ENCODE measurements at places on chromosomes 3 and 15. TPM values are rescaled to one million over a fixed set of nuclear protein-coding genes. Genes with fewer than 3 reads are reported as not detected.

DNA sequence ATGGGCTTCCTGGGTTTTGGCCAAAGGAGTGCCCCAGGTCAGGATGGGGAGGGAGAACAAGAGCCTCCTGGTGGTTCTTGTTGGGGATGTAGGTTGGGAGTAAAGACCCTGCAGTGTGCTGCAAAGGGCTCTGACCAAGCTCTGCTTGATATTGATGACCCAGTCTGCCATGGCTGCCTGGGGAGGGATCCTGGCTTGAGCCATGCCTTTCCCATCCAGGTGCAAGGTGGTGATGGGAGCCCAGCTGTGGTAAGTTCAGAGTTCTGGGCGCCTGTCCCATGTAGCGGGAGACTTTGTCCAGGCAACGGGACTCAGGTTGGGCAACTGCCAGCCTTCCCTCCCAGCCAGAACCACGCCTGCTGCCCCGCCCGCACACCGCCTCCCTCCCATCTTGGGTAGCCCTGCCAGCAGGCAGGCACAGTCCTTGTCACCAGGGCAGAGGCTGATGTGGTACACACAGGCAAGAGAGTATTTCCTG lies 2.6 kb downstream of the GNAI2 start:
- H3K27me3 ChIP-seq = no peaks in the 10 kb centered on the region
- H3K36me3 ChIP-seq = peaks cover 52% of the 10 kb centered on the region
- H3K4me1 ChIP-seq = peaks cover 63% of the 10 kb centered on the region
- peak overlapping the region; percentile 99 for H3K4me3 ChIP-seq
- peak overlapping the region; percentile 98 for H3K27ac ChIP-seq
- peak; percentile 48 for DNase-seq

Gene GOLGA8T
- not detected for total RNA-seq

DNA sequence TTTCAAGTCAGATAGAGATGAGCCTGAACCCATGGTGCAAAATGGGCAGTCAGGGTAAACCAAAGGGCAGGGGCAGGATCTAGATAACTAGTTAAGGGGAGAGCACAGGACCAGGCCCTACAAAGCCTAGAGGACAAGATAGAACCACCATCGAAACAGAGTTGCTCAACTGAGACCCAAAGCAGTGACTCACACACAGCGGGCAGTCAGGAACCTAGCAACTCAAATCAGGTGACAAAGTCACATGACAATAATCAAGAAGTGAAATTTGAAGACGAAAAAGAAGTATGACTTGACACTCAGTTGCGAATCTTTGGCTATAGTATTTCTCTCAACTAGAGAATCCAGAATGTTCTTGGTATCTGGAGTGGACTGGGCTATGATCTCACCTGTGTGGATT lies 136.0 kb upstream of the PTPRG start:
- no peaks in the 10 kb centered on the region for H3K4me1 ChIP-seq
- no peaks in the 10 kb centered on the region for H3K27me3 ChIP-seq
- H3K4me3 ChIP-seq = no peak overlapping the region
- H3K27ac ChIP-seq = no peak overlapping the region

Gene GRAMD2A
- not detected for total RNA-seq

Gene SIDT1
- 23.9 TPM for total RNA-seq

DNA sequence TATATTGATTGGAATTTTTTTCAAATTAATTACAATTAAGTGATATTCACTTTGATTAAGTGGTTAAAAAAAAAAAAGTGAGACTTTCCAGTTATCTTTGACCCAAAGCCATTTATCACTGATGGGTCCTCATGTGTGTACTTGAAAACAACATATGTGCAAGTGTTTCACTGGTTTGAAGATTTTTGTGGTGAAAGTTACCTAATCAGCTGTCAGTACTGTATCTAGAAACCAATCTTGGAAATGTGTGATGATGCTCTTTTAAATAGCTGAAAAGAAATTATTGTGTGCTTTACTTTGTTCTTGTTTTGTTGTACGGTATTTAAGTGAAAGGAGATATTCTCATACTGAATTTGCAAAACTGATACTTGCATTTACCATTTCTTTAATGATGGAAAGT lies 11.6 kb upstream of the XCR1 start:
- H3K27me3 ChIP-seq = peaks cover 25% of the 10 kb centered on the region
- DNase-seq = no peak
- no peak overlapping the region for H3K4me3 ChIP-seq
- H3K27ac ChIP-seq = no peak overlapping the region
- H3K4me1 ChIP-seq = no peaks in the 10 kb centered on the region
- no peaks in the 10 kb centered on the region for H3K36me3 ChIP-seq

Gene CHCHD6
- 4.0 TPM for total RNA-seq

Gene KNG1
- not detected for total RNA-seq

Gene FRMD5
- total RNA-seq = not detected

- no peak for DNase-seq
- no peaks in the 10 kb centered on the region for H3K27me3 ChIP-seq
- H3K4me1 ChIP-seq = peaks cover 3% of the 10 kb centered on the region
- no peak overlapping the region for H3K27ac ChIP-seq
- no peak overlapping the region for H3K4me3 ChIP-seq
Measured at GRCh38 chr3:182248349-182248880, 536.7 kb downstream of the SOX2 start.

Gene ATXN7
- 61.2 TPM for total RNA-seq

Gene RYK
- 6.0 TPM for total RNA-seq

- no peak overlapping the region for H3K27ac ChIP-seq
- peaks cover 2% of the 10 kb centered on the region for H3K4me1 ChIP-seq
- H3K4me3 ChIP-seq = no peak overlapping the region
- H3K36me3 ChIP-seq = peaks cover 6% of the 10 kb centered on the region
- no peak for DNase-seq
- H3K27me3 ChIP-seq = no peaks in the 10 kb centered on the region
Measured at GRCh38 chr3:193702967-193703366, 110.0 kb downstream of the OPA1 start.

DNA sequence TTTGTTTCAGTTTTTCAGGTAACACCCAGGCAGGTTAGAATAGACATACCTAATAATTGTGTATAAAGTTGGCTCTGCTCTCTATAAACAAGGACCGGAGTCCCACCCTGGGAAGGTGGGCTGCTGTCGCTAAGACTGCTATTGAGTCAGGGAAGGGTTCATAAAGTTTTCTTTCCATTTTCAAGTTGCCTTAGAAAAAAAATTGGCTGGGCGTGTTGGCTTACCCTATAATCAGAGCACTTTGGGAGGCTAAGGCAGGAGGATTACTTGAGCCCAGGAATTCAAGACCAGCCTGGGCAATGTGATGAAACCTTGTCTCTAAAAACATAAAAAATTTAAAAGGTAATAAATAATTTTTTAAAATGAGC lies 11.3 kb upstream of the PIAS1 start:
- DNase-seq = no peak
- no peak overlapping the region for H3K27ac ChIP-seq
- H3K27me3 ChIP-seq = peaks cover 27% of the 10 kb centered on the region
- no peaks in the 10 kb centered on the region for H3K4me1 ChIP-seq
- no peaks in the 10 kb centered on the region for H3K36me3 ChIP-seq

Gene CLDN1
- total RNA-seq = not detected

GRCh38 chr3:54654776-54655175 lies 273.1 kb downstream of the LRTM1 start:
- peaks cover 2% of the 10 kb centered on the region for H3K4me1 ChIP-seq
- H3K27me3 ChIP-seq = no peaks in the 10 kb centered on the region
- no peak overlapping the region for H3K27ac ChIP-seq
- no peaks in the 10 kb centered on the region for H3K36me3 ChIP-seq

GRCh38 chr3:172194702-172195406 lies 155.5 kb downstream of the FNDC3B start:
- no peak for DNase-seq
- no peak overlapping the region for H3K4me3 ChIP-seq
- H3K36me3 ChIP-seq = peaks cover 7% of the 10 kb centered on the region
- no peaks in the 10 kb centered on the region for H3K4me1 ChIP-seq
- no peaks in the 10 kb centered on the region for H3K27me3 ChIP-seq

DNA sequence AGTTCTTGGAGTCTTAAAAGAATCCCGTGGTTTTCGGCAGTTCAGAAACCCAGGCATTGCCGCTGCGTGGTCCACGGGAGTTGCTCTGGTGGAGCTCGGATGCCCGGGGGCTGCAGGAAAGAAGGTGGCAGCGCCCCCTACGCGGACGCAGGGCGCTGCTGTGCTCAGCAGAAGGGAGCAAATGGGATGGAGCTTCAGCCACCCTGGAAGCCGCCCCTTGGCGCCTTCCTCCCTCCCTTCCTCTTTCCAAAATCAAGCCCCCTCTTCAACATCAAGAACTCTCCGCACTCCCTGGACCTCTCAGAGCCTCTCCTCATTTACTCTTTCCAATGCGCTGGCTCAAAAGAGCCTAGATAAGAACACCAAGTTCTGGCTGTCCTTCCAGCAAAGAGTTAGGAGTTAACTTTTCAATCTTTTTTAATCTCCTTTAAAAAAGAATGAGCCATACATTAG lies 880 bp upstream of the CHRNA7 start:
- H3K27ac ChIP-seq = no peak overlapping the region
- H3K4me3 ChIP-seq = no peak overlapping the region
- H3K27me3 ChIP-seq = peaks cover 68% of the 10 kb centered on the region
- peaks cover 3% of the 10 kb centered on the region for H3K4me1 ChIP-seq

Gene ITIH4
- total RNA-seq = 16.0 TPM

DNA sequence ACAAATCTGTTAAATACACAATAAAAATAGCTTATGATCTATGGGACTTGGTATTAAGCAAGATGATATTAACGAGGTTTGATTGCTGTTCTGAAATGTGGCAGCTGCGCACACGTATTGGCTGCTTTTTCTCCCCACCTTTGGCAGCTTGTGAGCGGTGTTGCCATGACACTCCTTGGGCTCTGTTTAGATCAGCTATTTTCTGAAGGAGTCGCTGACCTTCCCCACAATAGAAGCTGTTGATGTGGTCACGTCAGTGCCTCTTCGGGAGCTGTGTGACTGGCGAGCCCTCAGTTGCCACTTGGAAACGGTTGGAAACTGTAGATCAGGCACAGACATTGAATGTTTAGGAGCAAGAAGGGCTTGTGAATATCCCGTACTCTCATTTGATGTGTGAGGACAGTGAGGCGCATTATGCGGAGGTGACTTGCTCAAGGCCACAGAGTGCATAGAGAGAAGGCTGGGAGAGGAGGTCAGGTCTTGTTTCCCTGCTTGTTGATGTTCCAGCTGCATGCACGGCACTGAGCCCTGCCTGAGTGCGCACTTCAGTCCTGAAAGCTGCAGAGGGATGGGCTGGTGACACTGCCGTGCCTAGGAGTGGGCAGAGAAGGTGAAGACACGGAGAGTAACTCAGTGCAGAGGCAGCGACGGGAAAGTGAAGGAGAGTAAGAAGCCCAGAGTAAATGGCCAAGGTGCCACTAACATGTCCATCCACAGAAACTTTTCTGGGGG lies 198.4 kb downstream of the LPP start:
- peaks cover 6% of the 10 kb centered on the region for H3K36me3 ChIP-seq
- no peak for DNase-seq
- H3K4me1 ChIP-seq = no peaks in the 10 kb centered on the region
- H3K27me3 ChIP-seq = peaks cover 2% of the 10 kb centered on the region
- H3K27ac ChIP-seq = no peak overlapping the region

DNA sequence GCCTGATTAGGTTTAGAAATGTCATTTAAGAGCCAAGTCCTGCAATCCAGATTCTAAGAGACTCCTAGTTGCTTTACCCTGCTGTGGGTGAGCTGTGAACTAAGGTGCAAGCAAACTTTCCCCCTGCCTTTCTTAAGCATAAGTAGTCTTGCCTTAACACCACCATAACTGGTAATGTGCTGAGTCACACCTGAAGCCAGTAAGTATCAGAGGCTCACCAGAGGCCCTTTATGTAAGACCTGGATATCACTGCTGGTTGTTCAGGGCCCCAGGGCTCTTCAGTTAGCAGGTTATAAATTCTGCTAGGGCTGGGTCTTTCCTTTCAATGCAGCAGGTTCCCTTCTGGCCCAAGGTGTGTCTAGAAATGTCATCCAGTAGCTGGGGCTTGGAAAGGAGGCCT lies 509.9 kb downstream of the VGLL3 start:
- H3K4me1 ChIP-seq = no peaks in the 10 kb centered on the region
- DNase-seq = no peak
- H3K27me3 ChIP-seq = no peaks in the 10 kb centered on the region
- no peaks in the 10 kb centered on the region for H3K36me3 ChIP-seq

DNA sequence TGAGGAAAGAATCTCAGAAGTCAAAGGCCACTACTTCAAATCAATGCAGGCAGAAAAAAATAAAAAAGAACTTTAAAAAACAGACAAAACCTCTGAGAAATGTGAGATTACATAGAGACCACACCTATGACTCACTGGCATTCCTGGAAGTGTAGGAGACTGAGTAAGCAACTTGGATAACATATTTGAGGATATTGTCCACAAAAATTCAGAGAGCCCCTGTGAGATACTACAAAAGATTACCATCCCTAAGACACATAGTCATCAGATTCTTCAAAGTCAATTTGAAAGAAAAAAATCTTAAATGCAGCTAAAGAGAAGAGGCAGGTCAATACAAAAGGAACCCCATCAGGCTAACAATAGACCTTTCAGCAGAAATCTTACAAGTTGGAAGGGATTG lies 887.3 kb downstream of the NTRK3 start:
- no peaks in the 10 kb centered on the region for H3K4me1 ChIP-seq
- H3K36me3 ChIP-seq = no peaks in the 10 kb centered on the region
- no peak overlapping the region for H3K27ac ChIP-seq
- H3K4me3 ChIP-seq = no peak overlapping the region

Gene TJP1
- total RNA-seq = not detected

Gene NPRL2
- total RNA-seq = 50.1 TPM

Gene ABHD17C
- total RNA-seq = 3.8 TPM

DNA sequence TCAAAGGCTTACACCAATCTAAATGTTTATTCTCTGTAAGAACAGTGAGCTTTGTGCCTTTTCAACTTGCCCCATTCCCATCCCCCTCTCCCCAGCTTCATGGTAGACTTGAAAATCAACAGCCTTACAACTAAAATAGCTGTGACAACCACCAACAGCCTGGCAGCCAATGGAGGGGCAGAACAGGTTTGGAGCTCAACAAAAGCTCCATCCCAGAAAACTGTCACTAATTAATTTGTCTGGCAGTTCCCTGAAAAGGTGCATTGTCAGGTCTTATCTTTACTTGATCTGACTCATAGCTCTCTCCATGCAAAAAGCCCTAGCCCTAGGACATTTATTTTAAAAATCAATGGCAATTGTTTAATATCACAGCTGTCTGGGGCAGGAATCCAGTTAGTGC lies 22.6 kb downstream of the MTHFS start:
- no peaks in the 10 kb centered on the region for H3K27me3 ChIP-seq
- no peak for DNase-seq
- no peak overlapping the region for H3K4me3 ChIP-seq
- H3K27ac ChIP-seq = no peak overlapping the region
- peaks cover 83% of the 10 kb centered on the region for H3K36me3 ChIP-seq
- H3K4me1 ChIP-seq = peaks cover 16% of the 10 kb centered on the region

DNA sequence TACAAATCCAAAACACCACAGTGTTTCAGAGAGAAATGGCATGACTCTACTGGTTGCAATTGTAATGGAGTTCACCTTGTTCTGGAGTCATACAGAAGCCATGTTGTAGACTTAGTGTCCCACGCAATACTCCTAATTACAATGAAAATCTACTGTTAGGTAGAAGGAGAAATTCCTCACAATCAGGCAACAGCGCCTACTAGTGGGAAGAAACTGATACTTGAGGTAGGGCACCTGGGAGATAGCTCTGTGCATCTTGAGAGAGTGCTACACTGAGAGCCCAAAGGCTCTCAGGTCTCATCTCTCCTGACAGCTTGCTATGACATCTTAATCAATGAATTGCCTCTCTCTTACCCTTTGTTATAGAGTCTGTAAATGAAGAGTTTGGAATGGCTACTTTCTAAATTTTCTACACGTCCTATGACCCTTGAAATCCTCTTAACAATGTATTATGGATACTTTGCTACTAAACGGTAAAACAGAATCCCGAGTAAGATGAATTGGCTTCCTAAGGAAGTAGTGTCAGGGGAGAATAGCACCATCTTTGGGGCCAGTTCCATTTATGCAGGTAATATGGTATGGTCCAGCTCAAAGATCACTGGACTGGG lies 422.7 kb upstream of the TPRG1 start:
- no peaks in the 10 kb centered on the region for H3K36me3 ChIP-seq
- DNase-seq = peak; percentile 55
- H3K27me3 ChIP-seq = no peaks in the 10 kb centered on the region
- peaks cover 12% of the 10 kb centered on the region for H3K4me1 ChIP-seq
- H3K27ac ChIP-seq = no peak overlapping the region

Gene EPHB1
- 1.2 TPM for total RNA-seq
